Kidney epithelial cell (primary cell): ENCODE measurements at places on chromosomes 6 and 20. TPM values are rescaled to one million over a fixed set of nuclear protein-coding genes. Genes with fewer than 3 reads are reported as not detected.

GRCh38 chr6:143741480-143741879, 63.7 kb downstream of the PHACTR2 start:
- no peak for DNase-seq

GRCh38 chr20:16293590-16293989, 279.7 kb downstream of the KIF16B start:
- no peak for DNase-seq

GRCh38 chr6:3471286-3471685, 14.4 kb upstream of the SLC22A23 start:
- no peak for DNase-seq

Gene SYNE1
- 43.1 and 67.9 TPM in 2 replicates for total RNA-seq

Gene NNAT
- total RNA-seq: 20.3 and 25.0 TPM in 2 replicates

Gene COX4I2
- total RNA-seq: 0.25 TPM in 1 of 2 replicates, not detected in the other

Gene SULF2
- total RNA-seq: 78.2 and 80.8 TPM in 2 replicates

Gene KCNK5
- 2.1 and 2.3 TPM in 2 replicates for total RNA-seq

Gene SPO11
- not detected in 2 replicates for total RNA-seq

Gene FANCE
- 5.8 and 6.6 TPM in 2 replicates for total RNA-seq

Gene RIN2
- total RNA-seq: 30.6 and 34.1 TPM in 2 replicates

DNA sequence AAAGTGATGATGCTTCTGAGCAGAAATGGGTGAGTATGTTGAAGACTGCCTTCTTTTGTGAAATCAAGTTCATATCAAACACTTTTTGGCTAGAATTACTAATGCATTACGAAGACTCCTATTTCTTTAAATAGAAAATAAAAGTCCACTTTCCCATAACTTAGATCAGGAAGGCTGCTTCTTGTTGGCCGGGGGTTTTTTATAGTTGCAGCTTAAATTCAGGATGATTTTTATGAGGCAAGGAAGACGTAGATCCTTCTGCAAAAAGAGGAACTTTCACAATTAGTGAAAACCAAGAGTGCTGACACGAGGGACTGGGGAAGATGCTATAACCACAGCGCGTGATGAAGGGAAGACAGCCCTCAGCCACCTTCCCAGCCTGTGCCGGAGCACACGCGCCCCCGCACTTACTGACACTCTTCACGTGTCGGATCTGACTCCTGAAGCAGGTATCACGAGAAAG, 206.1 kb upstream of the PRDM1 start:
- no peak for DNase-seq

Gene RBPJL
- not detected in 2 replicates for total RNA-seq
